Activated T-helper 1 cell treated with Interleukin-2 at 50 U/mL for 16 hours (primary cell): ENCODE measurements at places on chromosomes 2 and 18.

GRCh38 chr2:204586444-204587180 is 41.3 kb downstream of the PARD3B start:
- DNase-seq: no peak

DNA sequence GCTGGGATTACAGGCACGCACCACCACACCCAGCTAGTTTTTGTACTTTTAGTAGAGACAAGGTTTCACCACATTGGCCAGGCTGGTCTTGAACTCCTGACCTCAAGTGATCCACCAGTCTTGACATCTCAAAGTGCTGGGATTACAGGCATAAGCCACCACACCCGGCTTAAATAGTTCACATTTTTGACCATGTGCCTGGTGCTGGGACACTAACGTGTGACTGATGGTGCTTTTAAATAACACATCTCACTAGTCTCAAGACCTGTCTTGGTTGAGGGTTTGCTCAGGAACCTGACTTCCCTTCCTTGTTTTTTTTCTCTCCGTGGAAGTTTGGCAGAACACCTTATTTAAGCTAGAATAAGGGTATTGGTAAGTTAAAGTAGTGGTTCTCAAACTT is 8.5 kb downstream of the FMNL2 start:
- no peak for DNase-seq

DNA sequence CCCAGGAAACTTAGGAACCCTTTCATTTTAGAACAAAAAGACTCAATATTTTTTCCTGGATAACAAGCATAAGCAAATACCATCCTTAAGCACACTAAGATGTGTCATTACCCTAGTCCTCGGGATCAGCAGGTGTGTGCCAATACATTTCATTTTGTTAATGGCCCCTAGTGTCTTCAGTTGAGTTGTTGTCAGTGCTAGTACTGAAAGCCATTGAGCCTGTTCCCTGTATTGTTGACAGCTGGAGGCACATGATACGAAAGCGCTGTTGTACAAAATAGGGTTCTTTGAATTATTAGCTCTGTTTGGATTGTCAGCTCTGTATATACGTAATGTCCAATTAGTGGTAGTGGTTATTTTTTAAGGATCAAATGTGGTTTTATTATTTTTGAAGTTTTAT is 29.5 kb downstream of the VAPA start:
- no peak for DNase-seq

- no peak for DNase-seq
Measured at GRCh38 chr2:239167011-239167673, 233.7 kb downstream of the HDAC4 start.

GRCh38 chr2:118112771-118113334 is 24.6 kb downstream of the INSIG2 start:
- DNase-seq: no peak

DNA sequence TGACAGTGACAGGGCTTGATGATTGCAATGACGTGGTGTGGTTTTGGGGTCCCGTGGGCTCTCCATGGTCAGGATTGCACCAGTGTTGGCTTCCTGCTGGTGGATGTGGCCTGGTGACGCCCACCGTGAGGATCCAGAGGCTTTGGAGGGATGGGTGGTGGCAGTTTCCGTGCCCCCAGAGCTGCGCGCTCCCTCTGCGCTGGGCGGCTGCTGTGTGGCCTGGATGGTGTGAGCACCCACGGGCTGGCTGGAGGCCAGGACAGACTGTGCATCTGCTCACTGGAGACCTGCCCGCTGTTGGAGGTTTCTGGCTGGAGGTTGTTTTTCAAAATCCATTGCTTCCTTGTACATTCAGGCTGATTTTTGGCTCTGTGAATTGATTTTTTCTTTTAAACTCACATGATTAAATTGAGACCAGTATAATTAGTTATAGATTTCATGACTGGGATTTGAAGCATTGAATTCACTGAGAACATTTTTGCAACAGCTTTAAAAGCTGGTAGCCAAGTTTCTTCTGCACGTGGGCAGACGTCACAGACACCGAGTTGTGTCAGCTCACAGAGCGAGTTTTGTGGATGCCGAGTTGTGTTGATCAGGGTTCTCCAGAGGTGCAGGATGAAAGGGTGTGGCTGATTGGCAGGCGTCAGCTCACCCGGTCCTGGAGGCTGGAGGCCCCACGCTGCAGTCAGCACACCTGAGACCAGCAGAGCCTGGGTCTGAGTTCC is 72.7 kb downstream of the KCNG2 start:
- no peak for DNase-seq
